HT-29 (cell line): ENCODE measurements at places on chromosomes 13 and 19. TPM values are rescaled to one million over a fixed set of nuclear protein-coding genes. Genes with fewer than 3 reads are reported as not detected.
A peak's percentile ranks its signal among the peaks of the same experiment; 100 is the strongest.

Gene SKA3
- 20.2 and 22.6 TPM in 2 replicates for total RNA-seq

Gene SHISA2
- not detected in 2 replicates for total RNA-seq

Gene ZNF730
- total RNA-seq: not detected in 2 replicates

DNA sequence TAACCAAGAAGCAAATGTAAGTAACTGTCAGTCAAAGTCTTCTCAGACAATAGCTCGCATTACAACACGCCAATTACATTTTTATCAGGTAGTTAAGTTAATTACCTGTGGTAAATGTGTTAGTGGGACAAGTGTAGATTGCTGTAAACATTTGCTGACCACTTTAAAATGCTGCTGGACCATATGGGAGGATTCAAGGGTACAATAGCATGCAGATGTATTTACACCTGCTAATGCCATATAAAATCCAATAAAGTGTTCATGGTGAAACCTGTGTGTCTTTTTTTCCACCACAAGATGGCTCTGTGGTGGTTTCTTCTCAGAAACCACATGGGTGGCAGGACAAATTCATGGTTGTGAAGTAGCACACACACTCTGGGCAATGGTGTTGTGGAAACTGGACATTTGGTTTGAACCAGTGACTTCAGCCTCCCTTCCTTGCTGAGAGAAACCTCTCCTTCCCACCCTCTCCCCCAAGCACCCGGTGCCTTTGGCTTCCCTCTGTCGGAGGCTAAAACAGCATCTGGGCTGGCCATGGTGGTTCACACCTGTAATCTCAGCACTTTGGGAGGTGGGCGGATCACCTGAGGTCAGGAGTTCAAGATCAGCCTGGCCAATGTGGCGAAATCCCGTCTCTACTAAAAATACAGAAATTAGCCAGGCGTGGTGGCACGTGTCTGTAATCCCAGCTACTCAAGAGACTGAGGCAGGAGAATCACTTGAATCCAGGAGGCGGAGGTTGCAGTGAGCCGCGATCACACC lies 18.1 kb upstream of the GTF3A start:
- DNase-seq: peak; percentile 89

DNA sequence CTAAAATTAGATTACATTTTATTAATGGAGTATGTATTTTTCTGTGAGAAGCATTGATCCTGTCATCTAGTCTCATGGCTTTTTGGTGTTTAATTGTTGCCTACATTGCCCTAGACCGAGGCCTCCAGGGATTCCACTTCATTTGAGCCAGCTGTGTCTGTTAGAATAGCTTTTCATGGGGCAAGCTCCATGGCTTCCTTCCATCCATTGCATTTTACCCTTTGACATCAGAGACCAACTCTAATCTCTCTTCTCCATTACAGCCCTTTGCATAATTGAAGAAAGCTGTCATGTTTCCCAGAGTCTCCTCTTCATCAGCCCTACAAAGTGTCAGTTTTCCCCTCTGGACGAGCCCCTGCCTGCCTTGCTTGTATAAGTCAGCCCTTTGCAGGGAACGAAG lies 70.6 kb downstream of the MTUS2 start:
- no peak for DNase-seq

GRCh38 chr13:40933508-40934204 lies 85.5 kb downstream of the ELF1 start:
- no peak for DNase-seq

GRCh38 chr13:57353831-57354230 lies 186.8 kb downstream of the PRR20E start:
- no peak for DNase-seq

Gene MAMSTR
- total RNA-seq: 0.73 and 0.84 TPM in 2 replicates

Gene KCTD15
- total RNA-seq: 25.4 and 28.1 TPM in 2 replicates

DNA sequence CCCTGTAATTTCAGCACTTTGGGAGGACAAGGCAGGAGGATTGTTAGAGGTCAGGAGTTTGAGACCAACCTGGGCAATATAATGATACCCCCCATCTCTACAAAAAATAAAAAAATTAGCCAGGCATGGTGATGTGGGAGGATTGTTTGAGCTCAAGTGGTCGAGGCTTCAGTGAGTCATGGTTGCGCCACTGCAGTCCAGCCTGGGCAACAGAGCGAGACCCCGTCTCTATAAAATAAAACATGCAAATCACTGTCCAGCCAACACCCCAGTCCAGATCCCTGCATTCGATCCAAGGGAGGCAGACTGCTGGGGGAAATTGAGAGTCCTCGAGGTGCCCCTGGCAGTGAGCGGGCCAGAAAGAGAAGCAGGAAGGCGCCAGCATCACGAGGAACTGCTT lies 7.0 kb downstream of the CYTH2 start:
- DNase-seq: no peak

GRCh38 chr13:97348569-97349100 lies 85.3 kb upstream of the RAP2A start:
- no peak for DNase-seq

DNA sequence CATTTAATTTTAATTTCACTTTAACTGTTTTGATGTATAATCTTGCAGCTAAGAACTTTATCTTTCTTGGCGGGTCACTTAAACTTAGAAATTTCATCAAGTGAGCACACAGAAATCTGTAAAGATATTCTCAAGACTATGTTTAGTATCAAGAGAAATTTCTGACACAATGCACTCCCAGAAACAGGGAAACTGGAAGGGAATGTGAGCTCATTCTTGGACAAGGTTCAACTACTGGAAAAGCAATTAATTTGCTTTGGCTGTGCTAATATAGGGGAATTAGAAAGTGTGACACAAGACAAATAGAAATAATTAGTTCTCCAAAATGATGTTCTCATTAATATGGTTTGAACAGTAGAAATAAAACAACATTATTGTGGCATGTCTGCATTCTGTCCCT lies 402.3 kb downstream of the DACH1 start:
- DNase-seq: no peak

GRCh38 chr13:20161275-20161950 lies 561 bp upstream of the GJA3 start:
- DNase-seq: no peak

Gene DGKH
- 22.3 and 25.1 TPM in 2 replicates for total RNA-seq

Gene IL11
- 0.31 and 2.8 TPM in 2 replicates for total RNA-seq

DNA sequence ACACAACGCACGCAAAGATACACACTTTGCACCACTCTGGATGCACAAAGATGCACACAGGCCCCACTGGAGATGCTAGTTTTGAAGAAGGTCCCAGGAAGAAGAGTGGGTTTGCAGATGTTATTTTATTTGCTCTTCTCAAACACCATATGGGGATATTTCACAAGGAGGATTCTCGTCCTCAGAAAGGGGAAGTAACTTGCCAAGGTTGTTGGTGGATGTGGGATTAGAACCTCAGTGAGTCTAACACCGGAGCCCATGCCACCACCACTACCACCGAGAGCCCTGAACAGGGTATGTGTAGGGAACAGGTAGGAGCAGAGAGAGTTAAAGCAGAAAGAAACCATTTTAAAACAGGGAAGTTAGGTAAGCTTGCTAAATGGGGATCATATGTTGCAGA lies 9.6 kb upstream of the CEACAM6 start:
- DNase-seq: no peak

Gene KBTBD6
- total RNA-seq: 5.6 and 5.8 TPM in 2 replicates

DNA sequence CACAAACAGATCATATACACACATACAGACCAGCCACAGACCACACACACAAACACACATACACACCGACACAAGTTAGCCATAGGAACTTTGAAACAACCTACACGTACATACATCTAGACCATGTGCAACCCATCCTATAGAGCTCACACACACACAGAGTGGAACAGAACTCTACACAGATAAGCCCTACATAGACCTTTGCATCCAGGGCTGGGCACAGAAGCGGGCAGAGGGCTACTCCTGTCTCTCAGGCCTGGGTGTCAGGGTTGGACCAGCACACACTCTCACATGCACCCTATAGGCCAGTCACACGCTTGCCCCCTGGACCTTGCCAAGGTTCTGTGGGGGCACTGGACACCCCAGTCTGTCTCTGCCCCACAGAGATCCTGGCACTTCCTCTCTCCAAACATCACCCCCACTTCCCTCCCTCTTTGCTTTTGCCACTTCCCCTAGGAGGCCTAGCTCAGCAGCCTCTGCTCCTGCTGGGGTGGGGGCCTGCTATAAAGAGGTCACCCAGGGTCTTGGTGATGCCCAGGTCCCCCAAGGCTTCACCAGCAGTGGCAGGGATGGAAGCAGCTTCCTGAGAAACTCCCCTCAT lies 5.8 kb upstream of the JUNB start:
- DNase-seq: no peak

Gene MTUS2
- 0.05 TPM in 2 replicates for total RNA-seq

GRCh38 chr19:3499738-3500428 lies 591 bp downstream of the DOHH start:
- DNase-seq: peak; percentile 24

DNA sequence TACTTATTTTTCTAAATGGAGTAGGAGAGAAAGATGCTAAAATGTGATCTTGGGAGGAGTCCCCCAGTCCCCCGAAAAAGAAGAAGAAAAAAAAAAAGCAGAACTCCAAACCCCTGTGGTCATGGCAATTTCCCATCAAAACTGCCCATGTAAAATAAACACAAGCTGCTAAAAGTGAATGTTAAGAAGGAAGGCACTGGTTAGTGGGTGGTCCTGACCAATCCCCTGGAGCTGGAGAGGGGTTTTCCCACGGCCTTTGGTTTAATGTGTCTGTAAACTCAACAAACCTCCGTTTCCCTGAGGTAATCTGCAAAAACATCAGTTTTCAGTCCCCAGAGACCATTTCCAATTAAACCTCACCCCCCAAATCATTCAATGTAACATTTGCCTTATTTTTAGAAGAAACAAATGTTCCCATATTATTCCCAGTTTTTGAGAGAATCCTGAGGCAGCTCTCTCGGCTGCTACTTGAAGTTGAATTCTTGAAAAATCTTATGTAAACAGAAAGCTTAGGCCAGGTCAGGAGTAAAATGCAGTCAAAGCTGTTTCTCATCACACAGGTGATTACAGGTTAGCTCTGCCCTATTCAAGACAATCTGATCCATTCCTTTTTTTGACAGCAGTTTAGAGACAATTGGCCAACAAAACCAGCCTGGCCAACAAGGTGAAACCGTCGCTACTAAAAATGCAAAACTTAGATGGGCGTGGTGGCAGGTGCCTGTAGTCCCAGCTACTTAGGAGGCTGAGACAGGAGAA lies 17.0 kb downstream of the RAB3D start:
- DNase-seq: no peak

GRCh38 chr19:7301525-7301924 lies 7.3 kb upstream of the INSR start:
- DNase-seq: no peak

- no peak for DNase-seq
These were observed 25.7 kb upstream of the CCNE1 start for GRCh38 chr19:29785955-29786589.

DNA sequence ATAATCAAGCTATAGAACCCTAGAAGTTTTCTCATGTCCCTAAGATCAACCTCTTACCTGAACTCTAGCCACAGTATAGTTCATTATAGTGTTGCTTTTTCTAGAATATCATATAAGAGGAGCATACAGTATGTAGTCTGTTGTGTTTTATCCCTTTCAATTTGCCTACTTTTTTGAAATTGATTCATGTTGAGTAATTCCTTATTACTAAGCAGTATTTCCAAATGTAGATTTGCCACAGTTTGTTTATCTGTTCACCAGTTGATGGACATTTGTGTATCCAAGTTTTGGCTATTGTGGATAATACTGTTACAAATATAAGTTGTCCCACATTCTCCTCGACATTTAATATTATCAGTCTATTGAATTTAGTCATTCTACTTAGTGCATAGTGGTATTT lies 138.0 kb downstream of the LMO7 start:
- peak; percentile 3 for DNase-seq

GRCh38 chr13:19927117-19927748 lies 31.3 kb upstream of the ZMYM2 start:
- DNase-seq: peak; percentile 79

Gene CFD
- 1.1 and 1.4 TPM in 2 replicates for total RNA-seq

Gene PEX11G
- 4.0 and 6.4 TPM in 2 replicates for total RNA-seq

- no peak for DNase-seq
These were observed 1.9 kb upstream of the CRX start for GRCh38 chr19:47819858-47820257.

DNA sequence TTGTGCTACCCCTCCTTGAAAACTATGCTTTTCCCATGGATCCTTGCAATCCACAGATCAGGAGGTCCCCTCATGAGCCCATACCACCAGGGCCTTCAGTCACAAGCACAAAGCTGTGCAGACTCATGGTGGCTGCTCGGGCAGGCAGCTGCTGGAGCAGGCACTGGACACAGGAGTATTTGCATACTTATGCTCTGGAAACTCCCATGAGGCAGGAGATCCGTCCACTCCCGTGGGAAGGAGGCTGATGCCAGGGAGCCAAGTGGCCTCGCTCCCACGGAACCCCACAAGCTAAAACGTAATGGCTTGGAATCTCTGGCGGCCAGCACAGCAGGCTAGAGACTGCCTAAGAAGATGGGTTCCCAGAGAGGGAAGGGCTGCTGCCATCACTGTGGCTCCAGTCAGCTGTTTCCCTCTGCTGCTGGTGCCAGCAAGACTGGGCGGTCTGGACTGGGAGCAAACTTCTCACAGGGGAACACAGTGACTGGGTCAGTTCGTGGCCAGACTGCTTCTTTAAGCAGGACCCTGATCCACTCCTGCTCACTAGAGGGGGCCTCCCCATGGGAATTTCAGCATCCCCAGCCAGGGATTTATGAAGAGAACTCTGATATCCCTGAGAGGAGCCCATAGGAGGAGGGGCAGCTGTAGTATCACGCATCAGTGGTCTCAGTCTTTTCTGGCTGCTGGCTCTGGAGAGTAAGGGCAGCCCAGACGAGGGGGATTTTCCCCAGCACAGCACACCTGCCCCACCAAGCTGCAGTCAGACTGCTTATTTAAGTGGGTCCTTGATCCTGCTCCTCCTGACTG lies 370.3 kb upstream of the ATXN8OS start:
- no peak for DNase-seq

DNA sequence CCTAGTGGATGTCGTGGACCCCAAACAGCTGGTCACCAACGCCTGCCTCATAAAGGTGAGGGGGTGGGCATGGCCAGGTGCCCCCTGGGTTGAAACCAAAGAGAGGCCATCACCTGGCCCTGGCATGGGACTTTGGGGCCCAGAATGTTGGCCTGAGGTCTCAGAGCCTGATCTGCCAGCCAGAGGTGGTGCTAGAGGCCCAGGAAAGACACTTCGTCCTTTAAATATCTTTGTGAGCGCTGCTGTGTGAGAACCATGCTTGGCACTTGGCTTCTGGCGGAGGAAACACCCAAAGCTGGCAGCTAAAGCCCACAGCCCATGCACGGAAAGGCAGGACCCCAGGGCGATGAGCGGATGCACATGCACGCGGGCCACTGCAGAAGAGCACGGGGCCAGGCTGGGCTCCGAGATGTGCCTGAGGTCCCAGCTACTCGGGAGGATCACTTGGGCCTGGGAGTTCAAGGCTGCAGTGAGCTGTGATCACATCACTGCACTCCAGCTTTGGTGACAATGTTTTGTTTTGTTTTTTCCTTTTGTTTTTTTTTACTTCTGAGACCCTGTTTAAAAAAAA lies 4.3 kb upstream of the ADM5 start:
- DNase-seq: no peak

DNA sequence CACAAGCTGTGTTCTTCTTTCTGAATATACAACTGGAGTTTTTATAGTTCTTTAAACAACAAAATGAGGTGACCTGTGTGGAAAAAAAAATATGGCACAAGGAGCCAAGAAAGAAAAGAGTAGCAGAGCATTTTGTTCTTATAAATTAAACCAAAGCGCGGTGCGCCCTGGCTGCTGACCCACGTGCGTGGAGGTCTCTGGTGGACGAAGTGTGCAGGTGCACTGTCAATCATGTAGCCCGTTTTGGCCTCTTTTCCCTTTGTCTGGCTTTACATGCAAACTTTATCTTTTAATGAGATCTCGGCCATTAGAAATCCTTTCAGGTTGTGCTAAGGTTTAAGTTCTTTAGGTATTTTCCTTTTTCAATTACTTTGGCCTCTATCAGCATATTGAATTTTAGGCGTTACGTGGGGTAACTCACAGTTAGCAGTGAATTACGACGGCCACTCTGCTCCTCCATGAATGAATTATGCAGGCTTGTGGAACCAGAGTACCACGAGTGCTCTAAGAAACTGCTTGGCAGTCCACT lies 443.9 kb upstream of the SLC10A2 start:
- DNase-seq: no peak
